ENCODE measurements at places on chromosomes 6 and 20.

DNA sequence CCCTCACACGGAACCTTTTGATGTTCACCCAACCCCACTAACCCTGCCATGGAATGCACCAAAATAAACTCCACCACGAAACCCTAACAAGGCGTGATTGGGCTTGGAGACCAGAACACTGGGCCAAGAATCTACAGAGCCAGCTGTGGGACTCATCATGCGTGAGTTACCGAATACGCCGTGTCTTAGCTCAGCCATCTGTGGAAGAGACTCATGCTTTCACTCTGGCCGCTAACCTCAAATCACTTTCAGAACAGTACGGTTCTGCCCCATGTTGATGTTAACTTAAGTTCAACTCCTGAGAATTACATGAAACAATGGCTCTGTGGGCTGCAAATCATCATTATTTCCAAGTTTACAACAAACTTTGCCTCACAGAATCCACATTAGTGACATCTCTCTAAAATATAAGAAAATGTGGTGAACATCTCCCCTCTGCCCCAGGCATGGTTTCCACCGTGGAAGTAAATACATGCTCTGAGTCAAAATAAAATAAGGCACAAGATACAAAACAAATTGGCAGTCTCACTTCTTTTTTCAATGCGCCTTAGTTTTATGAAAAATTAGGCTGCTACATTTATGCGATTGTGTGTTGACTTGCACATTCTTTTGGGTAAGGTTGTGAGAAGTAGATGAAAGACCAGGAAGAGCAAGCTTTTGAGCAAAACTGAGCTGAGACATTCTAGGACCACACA, 308.9 kb upstream of the EXOC2 start:
- DNase-seq = no peak

- DNase-seq = no peak
Measured at GRCh38 chr6:138685257-138685656, 88.3 kb upstream of the CCDC28A start.

- DNase-seq = peak; percentile 85
Measured at GRCh38 chr6:152091851-152092341, 284.4 kb downstream of the ESR1 start.

- DNase-seq = no peak
Measured at GRCh38 chr6:75217193-75217592, 11.3 kb upstream of the COL12A1 start.

DNA sequence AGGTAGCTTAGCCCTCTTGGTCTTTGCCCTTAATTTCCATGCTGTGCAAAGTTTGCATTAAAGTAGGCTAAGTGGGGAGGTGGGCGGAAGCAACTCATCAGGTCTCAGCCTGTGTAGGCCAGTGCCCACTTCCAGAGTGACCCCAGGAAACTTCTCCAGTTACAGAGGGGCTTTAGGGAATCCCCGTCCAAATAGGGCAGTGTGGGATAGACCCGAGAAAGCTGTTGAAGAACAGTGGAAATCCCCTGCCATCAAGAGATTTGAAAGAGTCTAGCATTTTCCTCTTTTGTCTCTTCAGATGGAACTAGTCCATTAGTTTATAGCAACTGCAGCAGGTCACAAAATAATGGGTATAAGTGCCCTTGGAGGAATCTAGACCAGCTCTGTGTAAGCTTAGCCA, 20.2 kb downstream of the SF3B5 start:
- no peak for DNase-seq
